ENCODE measurements at places on chromosomes 12 and 14.

GRCh38 chr14:84864548-84865271 lies 665.2 kb upstream of the FLRT2 start:
- DNase-seq = peak; percentile 6

- no peak for DNase-seq
Measured at GRCh38 chr14:62854951-62855350, 190.3 kb downstream of the KCNH5 start.

GRCh38 chr12:115866909-115867525 lies 410.5 kb downstream of the MED13L start:
- no peak for DNase-seq

DNA sequence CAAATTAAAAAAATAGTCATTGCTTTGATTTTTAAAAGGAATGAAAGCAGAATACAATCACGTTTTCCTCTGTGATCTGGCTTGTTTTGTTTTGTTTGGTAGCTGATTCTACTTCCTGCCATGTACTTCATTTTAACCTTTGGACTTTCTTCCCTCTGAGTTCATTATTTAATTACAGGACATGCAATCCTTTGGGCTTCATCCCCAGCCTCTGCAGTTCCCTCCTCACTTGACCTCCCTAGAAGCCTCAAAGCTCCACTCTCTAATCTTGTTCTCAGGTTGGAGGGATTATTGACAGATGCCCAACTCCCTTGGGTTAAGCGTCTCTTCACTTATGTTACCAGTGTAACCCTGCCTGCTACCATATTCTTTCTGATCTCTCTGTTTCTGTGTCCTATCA lies 967.9 kb upstream of the SEL1L start:
- no peak for DNase-seq

GRCh38 chr12:117180758-117181467 lies 9.4 kb downstream of the FBXO21 start:
- DNase-seq = no peak

GRCh38 chr12:61993734-61994345 lies 266.4 kb upstream of the USP15 start:
- peak; percentile 43 for DNase-seq

DNA sequence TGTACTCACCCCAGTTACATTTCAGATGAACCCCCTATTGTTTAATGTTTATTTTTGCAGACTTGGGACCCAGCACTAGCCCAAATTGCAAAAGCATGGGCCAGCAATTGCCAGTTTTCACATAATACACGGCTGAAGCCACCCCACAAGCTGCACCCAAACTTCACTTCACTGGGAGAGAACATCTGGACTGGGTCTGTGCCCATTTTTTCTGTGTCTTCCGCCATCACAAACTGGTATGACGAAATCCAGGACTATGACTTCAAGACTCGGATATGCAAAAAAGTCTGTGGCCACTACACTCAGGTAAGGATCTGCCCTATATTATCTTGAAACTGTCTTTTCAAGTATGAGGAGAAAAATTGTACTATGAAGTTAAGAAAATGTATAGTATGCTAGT lies 1.2 kb downstream of the GLIPR1 start:
- peak; percentile 63 for DNase-seq

GRCh38 chr12:54411391-54412241 lies 7.5 kb downstream of the ITGA5 start:
- peak; percentile 99 for DNase-seq

DNA sequence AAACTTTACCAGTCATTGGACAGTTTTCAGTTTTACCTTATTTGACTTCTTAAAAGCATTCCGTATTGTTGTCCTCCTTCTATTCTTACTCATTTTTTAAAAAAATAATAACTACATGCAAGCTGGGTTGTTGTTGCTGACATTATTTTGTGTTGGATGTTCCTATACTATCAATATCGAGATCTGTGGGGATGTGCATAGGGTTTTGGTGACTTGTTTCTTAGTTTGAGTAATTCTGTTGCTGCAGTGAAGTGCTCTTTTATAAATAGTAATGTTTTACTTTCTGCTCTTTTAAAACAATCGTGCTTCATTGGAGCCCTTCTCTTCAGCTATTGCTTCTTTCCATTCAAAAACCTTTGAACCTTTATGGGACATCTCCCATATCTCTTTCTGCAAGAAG lies 79.4 kb downstream of the METTL25 start:
- no peak for DNase-seq

DNA sequence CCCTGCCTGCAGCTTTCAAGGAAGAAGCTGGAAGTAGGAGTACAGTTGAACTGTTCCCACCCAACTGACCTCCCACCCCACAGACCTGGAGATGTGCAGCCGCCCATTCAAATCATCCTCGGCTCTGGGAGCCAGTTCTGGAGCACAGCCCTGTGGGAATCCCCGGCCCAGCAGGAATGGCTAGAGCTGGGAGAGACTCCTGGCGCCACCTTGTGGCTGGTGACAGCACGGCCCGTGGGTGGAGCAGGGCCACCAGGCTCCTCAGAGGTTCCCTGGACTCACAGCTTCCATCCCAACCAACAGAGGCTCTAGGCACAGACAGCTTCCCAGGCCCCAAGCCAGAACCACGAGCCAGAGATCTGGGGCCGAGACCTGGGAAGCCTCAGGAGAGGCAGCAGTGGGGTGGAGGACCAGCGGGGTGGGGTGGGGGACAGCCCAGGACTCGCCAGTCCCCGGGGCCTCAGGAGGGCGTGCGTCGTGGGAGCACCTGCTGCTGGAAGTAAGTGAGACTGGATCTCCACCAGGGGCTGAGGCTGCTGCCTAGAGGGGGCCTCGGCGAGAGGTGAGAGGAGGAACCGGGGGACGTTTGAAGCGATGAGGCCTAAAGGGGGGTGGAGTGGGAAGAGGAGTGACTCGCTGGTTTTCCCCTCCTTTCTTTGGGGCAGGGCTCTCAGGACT lies 43.4 kb downstream of the RNF34 start:
- DNase-seq = peak; percentile 67

GRCh38 chr14:60348211-60348610 lies 99.2 kb downstream of the PPM1A start:
- DNase-seq = no peak

DNA sequence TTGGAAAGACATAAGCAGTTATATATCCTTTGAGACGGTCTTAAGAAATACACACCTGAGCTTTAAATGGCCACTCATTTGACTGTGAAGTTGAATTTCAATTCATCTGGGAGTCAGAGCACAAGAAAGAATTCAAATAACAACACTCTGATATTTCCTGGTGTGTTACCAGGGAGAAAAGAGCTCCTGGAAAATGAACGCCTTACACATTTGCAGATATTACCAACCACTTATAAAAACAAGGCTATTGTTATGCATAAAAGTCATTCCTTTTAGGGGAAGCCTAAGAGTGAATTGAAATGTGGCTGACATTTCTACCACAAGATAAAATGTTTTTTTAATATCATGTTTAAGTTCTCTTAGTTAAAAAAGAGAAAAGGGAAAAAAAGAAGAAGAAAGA lies 229.2 kb upstream of the PLEKHG7 start:
- no peak for DNase-seq

GRCh38 chr12:63792338-63792737 lies 12.6 kb downstream of the RXYLT1 start:
- no peak for DNase-seq

DNA sequence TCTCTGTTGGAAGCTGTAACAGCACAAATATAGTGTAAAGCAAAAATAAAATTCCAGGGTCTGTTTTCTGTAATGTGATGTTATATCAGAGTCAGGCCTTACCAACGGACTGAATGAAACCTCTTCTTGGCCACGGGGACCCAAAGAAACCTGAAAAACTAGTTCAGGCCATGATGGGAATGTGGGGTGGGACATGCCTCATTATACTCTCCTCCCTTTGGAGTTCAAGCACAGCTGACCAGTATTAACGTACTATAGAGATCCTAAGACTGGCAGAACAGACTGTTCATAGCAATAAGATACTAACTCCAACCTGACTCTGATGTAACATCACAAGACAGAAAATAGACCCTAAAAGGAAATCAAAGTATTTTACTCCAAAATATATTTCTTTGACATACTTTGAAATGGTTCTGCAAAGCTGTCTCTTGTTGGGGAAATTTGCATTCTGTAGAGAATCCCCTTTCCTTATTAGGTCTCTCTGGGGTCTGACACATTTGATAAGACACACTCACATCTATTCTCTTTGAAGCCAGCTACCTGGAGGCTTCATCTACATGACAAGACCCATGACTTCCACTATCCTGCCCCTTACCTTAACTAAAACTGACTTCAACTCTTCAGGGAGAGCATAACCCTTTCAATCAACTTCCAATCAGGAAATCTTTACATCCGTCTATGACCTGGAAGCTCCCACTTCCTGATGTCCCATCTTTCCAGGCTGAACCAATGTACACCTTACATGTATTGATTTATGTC lies 444.6 kb downstream of the SOX5 start:
- no peak for DNase-seq
